ENCODE measurements at places on chromosomes 7 and 10. TPM values are rescaled to one million over a fixed set of nuclear protein-coding genes. Genes with fewer than 3 reads are reported as not detected.

Gene ANXA8L1
- total RNA-seq, result 60.6 TPM

GRCh38 chr10:86339226-86339865 is 27.2 kb downstream of the GRID1 start:
- no peak for DNase-seq

DNA sequence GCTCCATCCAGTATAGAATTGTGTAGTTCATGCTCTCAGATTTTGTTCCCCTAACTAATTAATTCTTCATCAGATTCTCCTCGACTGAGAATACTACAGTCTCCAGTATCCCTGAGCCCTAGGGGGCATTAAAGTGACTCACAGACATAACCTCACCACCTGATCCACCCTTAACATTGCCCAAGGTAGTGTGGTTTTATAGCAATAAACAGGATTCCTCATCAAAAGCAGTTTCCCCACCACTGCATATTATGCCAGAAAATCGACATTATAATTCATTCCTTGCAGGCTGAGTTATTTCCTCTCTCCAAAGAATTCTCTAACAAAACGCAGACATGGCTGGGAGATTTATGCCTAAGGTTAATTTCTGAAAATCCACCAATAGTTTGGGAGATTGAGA is 1402.5 kb upstream of the CELF2 start:
- peak; percentile 15 for DNase-seq

- peak; percentile 93 for DNase-seq
These were observed 327.2 kb downstream of the MDFIC start for GRCh38 chr7:115249080-115249479.

Gene IL2RA
- not detected for total RNA-seq

Measured in bronchial epithelial cell (primary cell).